ENCODE measurements at places on chromosomes 1 and 21. TPM values are rescaled to one million over a fixed set of nuclear protein-coding genes. Genes with fewer than 3 reads are reported as not detected.
A peak's percentile ranks its signal among the peaks of the same experiment; 100 is the strongest.

DNA sequence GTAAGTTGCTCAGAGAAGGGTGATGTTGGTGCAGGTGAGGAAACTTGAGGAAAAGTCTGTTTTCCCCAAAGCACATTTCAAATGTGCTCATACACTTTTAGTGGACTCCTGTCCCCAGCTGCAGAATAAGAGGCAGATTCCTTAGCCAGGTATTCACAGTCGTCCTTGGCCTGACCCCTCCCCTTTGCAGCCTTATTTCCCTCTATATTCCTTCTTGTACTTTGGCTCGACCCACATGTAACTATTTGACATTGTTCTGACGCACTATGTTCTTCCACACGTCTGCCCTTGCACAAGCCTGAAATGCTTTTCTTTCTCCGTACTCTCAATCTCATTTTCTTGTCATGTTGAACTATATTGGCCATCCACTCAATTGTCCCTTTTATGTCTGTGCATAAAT, 498.4 kb upstream of the USP24 start:
- no peak for DNase-seq

KLHL21 gene
- 13.2 TPM for total RNA-seq

- no peak for DNase-seq
These were observed 571 bp downstream of the WDR3 start for GRCh38 chr1:117930173-117930447.

GSTM1 gene
- total RNA-seq, result 54.1 TPM

DNA sequence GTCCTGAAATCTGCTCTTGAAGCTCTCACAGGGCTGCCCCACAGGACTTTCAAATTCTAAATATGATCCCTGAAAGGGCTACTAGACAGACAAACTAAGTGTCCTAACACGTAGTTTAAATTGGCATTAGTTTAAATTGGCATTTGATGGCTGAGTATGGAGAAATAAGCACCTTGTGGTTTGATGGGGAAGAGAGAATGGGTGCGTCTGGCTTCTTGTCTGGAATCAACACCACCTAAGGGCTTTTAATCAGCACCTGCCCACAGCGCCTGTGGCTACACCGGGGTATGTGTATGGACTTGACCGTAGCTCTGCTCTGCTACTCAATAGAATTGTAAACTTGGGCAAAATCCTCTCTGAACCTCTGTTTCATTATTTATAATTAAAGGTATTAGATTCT, 5.7 kb upstream of the LAMB3 start:
- no peak for DNase-seq

FAM229A gene
- 8.4 TPM for total RNA-seq

DNA sequence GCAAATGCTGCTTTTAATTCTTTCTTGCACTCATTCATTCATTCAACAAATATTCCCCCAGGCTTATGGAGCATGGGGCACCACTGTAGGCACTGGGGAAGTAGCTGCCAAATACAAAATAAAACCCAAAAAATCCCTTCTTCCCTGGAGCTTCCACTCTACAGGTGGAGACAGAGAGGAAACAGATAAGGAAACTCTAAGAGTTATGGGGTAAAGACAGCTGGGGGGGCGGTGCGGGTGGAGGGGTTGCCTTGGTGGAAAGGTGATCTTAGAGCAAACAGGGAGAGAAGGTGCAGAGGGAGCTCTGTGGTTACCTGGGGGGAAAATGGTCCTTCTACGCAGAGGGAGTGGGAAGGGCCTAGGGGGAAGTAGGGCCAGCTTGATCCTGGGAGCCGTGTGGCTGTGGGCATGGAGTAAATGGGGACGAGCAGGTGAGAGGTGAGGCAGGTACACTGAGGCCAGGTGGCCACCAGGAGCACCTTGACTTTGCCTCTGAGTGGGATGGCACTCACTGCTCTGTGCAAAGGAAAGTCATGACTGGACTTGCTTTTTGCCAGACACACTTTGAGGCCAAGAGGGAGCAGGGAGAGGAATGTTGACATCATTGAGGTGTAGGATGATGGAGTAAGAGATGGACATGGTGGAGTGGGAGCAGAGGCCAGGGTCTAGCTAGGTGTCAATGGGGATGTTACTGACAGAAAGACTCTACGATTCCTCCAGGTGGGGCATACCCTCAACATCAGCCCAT, 152.0 kb downstream of the ETS2 start:
- no peak for DNase-seq

DNA sequence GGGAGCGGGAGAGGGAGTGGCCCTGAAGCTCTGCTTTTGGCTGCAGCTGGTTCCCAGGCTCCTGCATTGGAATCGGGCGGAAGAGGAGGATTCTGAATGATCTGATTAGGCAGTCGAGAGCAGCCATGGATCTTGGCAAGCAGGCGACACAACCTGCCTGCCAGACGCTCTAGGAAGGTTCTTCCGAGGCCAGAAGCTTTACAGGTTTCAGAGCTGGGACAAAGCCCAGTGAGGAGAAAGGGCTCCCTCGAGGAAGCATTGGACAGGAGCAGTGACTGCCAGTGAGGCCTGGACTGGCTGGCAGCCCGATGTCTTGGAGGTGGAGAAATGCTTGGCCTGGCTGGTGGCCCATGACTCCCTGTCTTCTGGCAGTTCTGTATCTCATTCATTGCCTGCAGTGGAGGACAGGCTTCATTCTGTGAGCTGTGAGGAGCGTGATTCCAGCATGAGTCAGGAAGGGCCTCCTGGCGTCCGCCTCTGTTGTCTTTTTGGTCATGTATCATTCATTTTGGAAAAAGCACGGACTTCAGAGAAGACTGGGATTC, 132.7 kb upstream of the IPO9 start:
- DNase-seq, result no peak

DNA sequence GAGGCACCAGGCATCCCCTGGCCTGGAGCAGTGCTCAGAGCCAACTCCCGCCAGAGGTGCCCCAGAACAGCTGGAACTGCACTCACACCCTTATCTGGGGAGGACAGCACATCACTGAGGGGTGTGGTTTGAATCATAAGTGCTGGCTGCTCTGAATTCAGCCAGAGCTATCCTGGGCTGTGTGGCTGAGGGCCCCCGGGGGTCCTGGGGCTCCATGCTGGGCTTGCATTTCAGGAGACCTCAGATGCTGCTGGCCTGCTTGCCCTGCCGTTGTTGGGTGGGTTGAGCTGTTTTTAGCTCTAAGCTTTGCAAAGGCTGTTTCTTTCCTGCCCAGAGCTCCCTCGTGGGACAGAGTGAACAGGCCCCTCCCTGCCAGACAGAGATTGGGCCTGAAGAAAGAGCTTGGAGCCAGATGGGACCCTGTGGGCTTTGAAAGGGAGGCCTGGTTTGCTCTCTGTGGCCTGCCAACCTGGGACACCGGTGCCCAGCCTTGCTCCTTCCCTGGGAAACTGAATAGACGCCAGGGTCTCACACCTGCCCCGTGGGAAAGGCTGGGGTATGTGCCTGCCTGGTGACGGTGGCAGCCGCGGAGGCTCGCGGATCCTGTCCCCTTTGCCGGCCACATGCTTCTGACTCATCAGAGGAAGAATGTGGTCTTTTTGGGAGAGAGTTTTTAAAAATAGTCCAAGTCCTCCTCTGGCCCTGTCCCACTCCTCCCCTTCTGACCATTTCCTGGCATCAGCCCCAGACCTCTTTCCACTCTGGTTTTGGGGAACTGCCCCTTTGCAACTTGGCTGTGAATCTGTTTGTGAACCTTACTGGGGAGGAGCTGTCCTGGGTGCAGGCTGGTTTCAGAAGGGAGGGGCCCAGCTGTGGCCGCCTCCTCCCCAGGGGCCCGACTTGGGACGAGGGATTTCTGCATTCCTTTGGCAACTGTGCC, 30.0 kb downstream of the ARHGEF10L start:
- peak; percentile 83 for DNase-seq

GRCh38 chr1:184941410-184941733, 32.9 kb downstream of the NIBAN1 start:
- DNase-seq, result no peak

DNA sequence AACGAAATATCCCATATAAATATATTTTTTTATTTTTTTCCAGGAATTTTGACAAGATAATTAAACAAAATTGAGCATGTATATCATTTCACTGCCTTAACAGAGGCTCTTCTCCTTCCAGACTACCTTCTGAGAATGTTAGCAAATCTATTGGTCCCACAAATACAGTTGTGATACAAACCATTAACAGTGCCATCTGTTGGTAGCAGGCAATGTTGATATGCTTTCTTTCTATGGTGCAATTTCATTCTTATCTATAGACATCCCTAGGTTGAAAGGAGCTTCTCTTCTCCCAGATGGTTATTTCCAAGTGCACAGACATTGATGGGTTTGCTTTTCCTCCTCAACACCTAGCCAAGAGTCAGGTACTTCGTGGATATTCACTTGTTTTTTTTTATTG, 303.6 kb downstream of the USH2A start:
- DNase-seq, result no peak

SHE gene
- total RNA-seq, result 0.46 TPM

GRCh38 chr21:29751473-29752185, 188.2 kb downstream of the GRIK1 start:
- DNase-seq, result no peak

DNA sequence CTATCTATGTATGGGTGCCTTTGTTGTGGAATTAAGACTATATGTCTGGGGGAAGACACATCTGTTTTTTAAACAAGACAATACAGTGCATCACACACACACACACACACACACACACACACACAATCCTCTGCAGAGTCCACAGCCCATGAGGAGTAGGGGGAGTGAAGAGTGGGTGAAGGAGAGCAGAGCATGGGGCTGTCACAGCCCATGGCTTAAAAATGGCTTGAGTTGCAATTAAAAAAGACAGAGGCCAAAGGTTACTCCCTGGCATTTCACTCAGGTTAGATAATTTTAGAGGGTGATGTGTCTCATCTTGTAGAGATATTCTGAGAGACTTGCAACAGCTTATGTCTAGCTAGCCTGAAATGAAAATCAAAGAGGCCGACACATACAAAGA, 176.5 kb upstream of the PLXNA2 start:
- DNase-seq, result no peak

PALMD gene
- total RNA-seq, result 0.38 TPM

DNA sequence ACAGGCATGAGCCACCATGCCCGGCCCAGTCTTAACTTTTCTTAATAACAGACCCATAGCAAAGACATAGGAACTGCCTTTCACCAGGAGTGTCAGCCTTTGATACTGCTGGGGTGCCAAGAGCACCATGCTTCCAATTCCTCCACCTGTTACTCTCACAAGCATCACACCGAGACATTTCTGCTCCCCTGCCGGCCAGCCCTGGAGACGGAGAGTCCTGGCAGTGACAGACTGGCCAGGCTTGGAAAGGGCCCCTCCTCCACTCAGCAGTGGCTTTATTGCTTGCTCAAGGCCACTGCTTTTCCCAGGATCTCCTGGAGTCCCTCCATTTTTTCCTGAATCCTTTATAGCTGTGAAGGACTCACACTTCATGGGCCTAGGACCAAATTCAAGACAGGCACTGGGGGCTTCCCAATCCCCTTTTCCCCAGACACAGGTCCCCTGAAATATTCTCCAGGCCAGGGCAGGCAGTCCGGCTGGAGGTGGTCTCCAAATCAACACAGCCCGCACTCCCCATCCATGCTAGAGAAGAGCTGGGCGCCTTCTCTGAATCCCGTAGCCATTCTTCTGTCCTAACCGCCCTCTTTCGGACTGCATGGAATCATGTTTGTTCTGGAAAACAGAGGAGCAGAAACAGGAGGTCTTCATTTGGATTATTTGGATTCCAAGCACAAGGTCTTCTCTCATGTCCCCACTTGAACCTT, 25.5 kb upstream of the PTPRF start:
- DNase-seq, result peak; percentile 48

PCAT6 gene
- total RNA-seq, result 3.6 TPM

DNA sequence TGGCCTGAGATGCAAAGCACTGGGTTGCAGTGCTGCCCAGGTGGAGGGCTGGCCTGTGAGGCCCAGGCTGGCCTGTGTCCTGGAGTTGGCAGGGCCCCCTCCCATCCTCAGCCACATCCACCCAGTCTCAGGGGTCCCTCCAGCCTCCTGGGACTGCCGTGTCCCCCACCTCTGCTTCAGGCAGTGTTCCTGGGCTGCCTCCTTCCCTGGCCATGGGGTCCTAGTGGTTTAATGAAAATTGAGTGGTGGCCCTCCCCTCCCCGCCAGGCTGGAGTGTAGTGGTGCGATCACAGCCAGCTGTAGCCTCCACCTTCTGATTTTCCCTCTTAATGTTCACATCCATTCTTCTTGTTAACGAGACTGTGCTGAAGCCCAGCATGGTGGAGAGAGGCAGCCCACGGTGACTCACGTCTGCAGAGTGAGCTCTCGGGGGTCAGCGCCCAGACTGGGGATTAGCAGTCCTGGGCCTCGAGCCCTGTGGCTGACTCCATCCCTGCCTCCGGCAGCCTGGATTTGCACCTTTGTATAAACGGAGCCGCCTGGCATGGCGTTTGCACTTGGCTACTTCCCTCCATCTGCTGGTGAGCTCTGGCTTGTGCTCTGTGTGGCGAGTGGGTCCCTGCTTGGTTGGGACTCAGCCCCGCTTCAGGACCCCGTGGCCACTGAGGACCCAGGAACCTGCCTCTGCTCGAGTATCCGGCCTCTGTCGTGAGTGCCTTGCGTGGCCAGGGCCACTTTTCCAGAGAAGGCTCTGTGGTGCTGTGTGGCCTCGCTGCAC, 6.9 kb downstream of the MIB2 start:
- no peak for DNase-seq

MYBPH gene
- total RNA-seq, result not detected
